ENCODE measurements at places on chromosomes 4 and X. TPM values are rescaled to one million over a fixed set of nuclear protein-coding genes. Genes with fewer than 3 reads are reported as not detected.

DNA sequence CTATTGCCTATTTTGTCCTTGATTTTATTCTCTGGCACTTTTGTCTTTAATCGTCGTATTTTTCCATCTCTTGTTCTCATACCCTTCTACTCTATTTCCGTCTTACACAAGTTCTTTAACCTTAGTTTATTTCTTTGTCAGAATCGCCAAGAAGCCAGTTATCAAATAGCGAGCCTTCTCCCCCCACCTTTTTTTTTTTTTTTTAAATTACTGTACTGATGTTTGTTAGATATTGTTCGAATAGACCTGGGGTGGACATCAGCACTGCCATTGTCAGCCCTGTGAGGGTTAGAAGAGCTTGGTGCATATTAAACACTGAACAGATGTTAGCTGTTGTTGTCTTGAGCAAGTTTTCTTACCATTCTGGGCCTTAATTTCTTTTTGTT lies 1.2 kb downstream of the SPCS3 start:
- no peak for DNase-seq

DNA sequence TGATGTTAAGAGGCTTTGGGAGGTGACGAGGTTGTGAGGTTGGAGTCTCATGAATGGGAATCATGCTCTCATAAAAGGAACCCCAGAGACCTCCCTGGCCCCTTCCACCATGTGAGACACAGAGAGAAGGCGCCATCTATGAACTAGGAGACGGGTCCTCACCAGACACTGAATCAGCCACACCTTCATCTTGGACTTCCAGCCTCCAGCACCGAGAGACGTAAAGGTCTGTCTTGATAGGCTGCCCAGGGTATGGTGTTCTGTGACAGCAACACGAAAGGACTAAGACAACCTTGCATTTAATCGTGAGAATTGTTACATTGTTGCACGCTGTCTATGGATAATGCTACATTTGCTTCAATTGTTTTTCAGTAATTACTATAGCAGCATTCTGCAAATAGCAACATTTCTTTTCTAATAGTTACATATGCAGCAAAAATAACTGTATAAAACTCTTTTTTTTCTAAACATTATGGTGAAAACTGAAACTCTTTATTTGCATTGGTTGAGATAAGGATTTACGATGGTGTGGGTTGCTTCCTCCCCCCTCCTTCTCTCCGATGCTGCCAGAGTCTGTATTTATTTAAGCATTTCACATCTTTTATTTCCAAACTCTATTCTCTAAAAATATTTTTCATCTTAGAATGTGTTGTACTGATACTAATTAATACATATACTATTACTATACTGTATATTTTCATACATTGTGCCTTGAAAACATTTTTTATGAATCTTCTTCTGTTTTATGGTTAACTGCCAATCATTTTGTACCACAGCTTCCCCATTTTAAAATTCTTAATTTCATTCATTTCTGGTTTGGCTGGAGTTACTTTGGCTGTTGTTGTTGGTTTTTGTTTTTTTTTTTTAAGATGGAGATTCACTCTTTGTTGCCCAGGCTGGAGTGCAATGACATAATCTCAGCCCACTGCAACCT lies 26.4 kb upstream of the AKAP17A start:
- no peak for DNase-seq

- no peak for DNase-seq
Measured at GRCh38 chrX:72031118-72031517, 100.6 kb downstream of the RTL5 start.

DNA sequence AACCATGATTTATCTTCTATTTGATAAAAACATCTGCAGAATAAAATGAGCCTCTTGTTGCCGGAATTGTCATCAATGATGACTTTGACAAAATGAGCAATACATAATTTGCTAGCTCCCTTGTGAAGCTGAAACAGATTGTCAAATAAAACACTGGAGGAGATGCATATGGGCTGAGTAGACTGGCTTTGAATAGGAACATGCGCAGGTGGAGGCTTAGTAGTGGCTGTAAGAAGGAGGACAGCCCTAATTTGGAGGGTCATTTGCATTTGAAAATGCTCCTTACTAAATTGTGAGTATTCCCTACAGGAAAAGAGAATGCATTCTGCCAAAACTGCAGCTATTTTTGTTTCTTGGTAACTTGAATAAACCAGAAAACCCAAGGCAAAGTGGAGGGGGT lies 329.1 kb downstream of the PPARGC1A start:
- no peak for DNase-seq

DNA sequence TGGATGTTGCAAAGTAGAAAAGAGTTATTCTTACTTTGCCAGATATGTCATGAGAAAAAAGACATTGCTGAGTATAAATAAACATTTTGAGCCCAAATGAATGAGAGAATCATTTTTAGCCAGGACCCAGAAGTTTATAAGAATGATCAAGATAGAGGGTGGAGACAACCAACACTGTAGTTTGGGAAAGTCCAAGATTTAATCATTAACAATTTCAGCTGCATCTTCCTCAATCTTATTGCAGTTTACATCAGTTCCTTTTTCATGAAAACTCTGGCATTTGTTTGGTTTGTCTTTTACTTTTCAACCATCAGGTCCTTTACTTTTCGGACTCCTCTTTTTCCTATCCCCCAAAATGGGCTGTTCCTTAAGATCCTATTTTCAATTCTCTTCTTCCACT lies 645.9 kb downstream of the ANKRD50 start:
- DNase-seq, result no peak

DNA sequence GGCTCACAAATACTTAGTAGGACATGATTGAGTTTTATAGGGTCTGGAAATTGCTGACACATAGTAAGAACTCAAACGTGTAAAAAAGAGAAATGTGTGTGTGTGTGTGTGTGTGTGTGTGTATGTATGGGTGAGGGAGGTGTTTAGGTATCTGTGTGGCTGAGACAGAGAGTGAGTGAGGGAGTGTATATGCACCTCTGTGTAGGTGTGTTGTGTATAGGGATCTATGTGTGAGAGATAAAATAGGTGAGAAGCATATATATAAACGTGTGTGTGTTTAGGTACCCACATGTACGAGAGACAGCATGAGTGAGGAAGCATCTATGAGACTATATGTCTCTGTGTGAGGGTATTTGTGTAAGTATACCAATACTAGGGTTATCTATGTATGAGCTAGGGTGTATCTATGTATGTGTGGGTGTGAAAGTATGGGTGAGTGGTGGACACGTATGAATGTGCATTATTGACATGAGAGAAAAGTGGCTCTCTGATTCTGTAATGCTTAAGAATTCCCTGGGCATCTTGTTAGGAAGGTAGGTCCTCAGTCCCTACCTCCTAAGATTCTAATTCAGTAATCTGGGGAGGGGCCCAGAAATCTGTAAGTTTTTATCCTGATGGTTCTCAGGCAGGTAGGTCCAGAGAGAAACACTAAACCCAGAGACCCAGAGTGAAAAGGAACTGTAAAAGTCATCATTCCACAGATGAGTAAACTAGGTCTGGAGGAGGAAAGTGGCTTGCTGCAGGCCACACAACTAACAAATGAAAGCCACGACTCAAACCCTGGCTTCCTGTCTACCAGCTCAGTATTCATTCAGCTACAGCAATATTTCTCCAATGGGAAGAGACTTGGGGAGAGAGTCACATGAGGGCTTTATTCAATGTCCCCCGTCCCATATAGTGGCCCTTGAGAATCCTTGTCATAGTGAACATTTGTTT lies 237.0 kb downstream of the IDS start:
- no peak for DNase-seq

- no peak for DNase-seq
Measured at GRCh38 chr4:86401826-86402225, 42.0 kb upstream of the MAPK10 start.

- DNase-seq, result no peak
Measured at GRCh38 chr4:8119877-8120276, 38.7 kb downstream of the ABLIM2 start.

DNA sequence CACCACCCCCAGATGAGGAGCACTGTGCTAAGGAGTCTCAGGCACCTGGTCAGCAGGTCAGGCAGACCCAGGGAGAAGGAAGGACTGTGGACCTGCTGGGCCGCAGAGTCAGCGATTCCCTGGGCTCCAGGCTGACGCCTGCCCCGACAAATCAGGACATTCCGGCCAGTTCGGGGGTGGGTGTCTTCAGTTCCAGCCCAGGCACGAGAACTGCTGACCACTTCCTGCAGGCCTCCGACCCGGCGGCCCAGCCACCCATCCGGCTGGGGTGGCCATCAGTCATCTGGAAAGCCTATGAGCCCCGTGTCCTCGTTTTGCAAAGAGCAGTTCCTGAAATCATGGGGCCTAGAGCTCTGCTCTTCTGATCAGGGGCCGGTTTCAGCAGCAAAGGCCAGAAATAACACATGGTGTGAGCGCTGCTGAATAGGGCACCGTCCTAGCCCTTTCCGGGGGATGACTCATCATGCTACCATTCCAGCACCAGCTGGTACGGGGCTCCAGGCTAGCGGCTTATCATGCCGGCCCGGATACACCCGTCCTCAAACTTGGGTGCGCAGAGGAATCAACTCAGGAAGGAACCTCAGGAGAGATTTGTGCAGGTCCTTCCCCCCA lies 7.8 kb upstream of the SH3TC1 start:
- DNase-seq, result peak; percentile 65

DNA sequence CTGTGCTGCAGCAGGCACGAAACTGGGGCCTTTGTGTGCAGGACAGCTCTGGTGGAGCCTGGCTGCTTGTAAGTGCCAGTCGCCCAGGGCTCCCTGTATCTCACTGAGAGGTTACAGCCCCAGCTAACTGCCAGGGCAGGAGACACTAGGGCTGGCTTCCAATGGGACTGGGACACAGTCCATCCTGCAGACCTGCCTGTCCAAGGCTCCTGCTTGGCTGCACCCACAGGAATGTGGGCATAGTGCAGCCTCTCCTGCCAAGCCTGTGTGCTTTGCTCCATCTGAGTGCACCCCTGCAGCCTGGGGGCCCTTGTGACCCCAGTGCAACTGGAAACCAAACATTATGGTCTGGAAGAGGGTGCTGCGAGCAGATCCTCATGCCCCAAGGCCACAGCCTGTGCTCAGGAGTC lies 144.0 kb downstream of the ADAM29 start:
- no peak for DNase-seq

GRCh38 chr4:38711066-38711465 lies 47.1 kb downstream of the KLF3 start:
- no peak for DNase-seq

GRCh38 chr4:122959981-122960610 lies 37.7 kb upstream of the NUDT6 start:
- DNase-seq, result no peak

- no peak for DNase-seq
Measured at GRCh38 chr4:38873290-38873944, 5.8 kb downstream of the FAM114A1 start.

GRCh38 chrX:153906126-153906917 lies 1.8 kb downstream of the AVPR2 start:
- no peak for DNase-seq

DNA sequence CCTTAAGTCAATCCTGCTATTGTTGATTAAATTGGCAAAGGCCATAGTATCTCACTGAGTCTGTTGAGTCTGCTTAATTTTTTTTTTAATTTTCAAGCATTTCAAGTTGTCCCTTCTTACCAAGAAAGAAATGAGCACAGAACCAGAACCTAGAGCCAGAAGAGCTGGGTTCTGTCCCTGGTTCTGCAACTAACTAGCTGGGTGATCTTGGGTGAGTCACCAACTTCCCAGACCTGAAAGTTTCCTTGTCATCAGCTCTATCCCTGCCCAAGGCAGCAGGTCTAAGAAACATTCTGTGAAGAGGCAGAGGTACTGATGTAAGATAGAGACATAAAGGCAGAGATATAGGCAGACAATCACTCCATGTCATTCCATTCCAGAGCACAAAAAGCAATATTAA lies 17.3 kb downstream of the TEC start:
- DNase-seq, result no peak

GRCh38 chr4:144787365-144788258 lies 141.7 kb downstream of the HHIP start:
- DNase-seq, result no peak

Gene SLC4A4
- 1.2 TPM for total RNA-seq

Gene KCNE5
- not detected for total RNA-seq

Gene BGN
- total RNA-seq, result 36.8 TPM

Gene VSIG1
- not detected for total RNA-seq

Gene CDS1
- not detected for total RNA-seq

Gene PHOX2B
- total RNA-seq, result not detected

Gene FGF16
- total RNA-seq, result not detected

Gene LRAT
- total RNA-seq, result 1.1 TPM
